ENCODE measurements at places on chromosomes 7 and 10. TPM values are rescaled to one million over a fixed set of nuclear protein-coding genes. Genes with fewer than 3 reads are reported as not detected.
A peak's percentile ranks its signal among the peaks of the same experiment; 100 is the strongest.

DNA sequence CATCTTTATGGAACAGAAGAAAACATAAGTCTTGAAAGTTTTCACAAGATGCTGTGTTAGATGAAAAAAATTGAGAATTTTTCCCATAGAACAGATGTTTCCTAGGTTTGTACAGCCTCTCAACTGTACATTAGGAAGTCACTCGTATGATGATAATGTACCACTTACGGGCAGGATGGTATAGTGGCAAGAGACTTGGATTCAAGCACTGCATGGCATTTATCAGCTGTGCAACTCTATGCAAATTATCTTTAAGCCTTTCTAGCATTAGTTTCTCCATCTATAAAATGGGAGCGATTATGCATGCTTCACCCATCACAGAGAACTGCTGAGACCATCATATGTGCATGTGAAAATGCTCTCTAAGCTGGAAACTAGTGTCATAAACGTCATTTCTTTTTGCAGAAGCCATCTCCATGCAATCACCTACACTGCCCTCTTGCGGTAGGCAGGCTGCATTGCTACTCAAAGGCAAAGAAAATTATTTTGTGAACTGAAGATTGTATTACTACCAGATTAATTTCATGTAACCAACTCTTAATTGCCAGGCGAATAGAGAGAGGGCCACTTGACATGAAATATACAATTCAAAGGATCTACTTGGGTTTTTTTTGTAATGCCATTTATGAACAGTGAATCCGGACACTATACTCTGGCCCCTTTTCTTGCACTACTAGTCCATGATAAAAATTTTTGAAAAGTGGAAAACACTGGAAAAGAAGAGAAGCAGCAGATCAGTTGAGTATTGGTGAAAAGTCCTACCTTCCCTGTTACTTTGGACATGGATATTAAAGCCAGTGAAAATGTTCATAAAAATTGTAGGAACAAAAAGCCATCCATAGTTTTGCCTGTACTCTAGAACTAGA lies 102.3 kb downstream of the JAZF1 start:
- peak; percentile 46 for DNase-seq

DNA sequence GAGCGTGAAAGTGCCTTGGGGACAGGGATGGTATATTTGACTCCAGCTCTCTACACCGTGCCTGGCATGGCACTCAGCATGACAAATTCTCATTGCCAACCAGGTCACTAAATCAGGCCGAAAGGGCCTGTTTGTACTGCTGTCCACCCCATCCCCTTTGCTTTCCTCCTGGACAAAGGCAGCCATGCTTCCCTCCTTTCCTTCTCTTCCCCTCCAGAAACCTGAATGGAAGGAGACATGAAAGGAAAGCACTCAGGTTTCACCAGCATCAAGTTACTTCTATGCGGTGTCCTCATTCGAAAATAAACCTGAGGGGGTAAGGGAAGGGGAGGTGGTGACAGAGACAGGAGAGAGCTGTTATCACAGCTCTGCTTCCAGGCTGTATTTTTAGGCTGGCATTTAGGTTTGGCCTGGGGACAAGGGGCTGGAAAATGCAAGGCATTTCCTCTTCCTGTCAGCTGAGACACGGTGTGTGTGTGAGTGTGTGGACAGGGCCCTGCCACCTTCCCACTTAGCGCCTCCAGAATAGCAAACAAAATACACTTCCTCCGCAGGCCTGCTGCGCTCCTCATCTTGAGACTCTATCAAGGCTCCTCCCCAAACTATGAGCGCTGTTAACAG lies 79.9 kb upstream of the COL13A1 start:
- peak; percentile 23 for DNase-seq

Gene TBXAS1
- 15.6 TPM for total RNA-seq

- DNase-seq: peak; percentile 81
Measured at GRCh38 chr10:32144817-32145688, 88.8 kb upstream of the KIF5B start.

DNA sequence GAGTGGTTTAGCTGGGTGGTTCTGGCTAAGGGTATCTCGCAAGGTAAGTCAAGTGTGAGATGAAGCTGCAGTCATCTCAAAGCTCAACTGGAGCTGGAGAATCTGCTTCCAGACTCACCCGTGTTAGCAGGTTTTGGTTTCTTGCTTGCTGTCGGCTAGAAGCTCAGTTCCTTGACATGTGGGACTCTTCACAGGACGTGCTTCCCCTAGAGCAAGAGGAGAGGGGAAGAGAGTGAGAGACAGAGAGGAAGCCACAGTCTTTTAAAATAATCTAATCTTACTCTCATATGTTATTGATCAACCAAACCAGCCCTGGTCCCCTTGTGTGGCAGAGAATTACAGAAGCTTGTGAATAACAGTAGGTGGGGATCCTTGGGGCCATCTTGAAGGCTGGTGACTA lies 199.5 kb downstream of the REEP3 start:
- no peak for DNase-seq

Gene OR13A1
- total RNA-seq: not detected

Gene SNCG
- total RNA-seq: 8.3 TPM

Gene KIF11
- 14.6 TPM for total RNA-seq

DNA sequence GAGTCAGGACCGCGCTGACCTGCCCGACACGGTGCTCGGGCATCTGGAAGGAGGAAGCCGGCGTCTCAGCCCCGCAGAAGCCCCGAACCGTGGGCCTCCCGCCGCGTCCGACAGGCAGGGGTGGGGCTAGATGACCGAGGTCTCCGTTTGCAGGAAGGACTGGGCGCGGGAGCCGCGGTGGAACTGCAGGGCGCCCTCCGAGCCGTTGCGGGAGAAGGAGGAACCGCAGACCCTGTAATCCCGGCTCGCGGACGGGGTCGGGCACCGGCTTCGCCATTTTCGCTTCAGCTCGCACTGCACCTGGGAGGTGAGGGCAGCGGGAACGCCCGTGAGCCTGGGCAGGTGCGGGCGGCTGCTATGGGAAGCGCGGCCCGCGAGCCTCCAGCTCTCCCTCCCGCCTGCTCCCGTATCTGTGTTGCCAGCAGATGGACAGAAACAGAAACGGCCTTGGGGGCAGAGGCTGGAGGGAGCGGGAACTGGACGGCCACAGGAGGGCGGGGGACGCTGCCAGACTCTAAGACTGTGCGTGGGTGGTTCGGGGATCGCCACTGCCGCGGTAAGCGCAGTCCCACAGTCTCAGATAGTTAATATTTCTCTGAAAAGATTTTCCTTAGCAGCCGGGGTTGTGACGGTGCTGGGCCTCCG lies 114.1 kb downstream of the VIPR2 start:
- peak; percentile 45 for DNase-seq

- DNase-seq: no peak
Measured at GRCh38 chr7:89887489-89887888, 266.8 kb upstream of the STEAP1 start.

Gene PDK4
- total RNA-seq: 224 TPM

Gene NUTM2E
- not detected for total RNA-seq

Gene AKR1D1
- not detected for total RNA-seq

DNA sequence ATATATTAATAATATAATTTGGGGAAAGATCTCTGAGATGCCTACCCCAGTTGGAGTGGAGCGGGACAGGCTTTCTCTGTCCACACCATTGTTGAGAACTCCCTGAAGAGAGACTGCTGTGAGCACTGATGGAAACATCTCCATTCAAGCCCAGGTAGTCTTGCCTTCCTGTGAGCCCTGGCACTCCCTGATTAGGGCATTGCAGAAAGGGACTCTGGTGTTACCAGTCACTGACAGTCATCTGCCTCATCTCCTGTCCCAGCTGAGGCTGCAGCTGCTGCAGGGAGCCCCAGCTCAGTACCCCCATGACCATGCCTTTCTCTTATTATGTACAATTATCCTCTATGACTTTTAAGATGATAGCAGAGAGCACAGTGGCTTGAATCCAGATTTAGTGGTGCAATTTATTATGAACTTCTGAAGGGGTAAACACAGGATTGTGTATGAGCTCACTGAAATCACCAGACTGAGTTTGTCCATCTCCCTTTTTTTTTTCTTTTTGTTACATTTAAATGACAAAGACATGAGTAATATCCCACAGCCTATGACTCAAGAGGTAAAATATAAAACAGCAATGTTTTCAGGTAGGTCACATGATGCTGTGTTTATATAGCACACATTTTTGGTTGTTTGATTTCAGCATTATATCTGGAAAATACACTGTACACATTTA lies 236.9 kb downstream of the SLC25A13 start:
- DNase-seq: no peak

DNA sequence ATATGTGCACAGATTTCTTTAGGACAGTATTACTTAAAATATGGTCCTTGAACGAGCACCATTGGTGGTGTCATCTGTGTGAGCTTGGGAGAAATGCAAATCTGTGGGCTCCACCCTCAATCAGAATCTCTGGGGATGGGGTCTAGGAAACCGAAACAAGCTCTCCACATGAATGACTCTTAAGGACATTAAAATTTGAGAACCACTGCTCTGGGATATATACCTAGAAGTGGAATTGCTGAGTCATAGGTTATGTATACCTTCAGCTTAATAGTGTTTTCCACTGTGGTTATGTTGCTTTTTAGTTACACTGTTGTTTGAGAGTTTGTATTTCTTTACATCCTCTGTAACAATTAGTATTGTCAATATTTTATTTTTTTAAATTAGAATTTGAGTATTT lies 24.0 kb downstream of the ZNRF2 start:
- DNase-seq: no peak

GRCh38 chr7:32263611-32264010 lies 193.4 kb upstream of the PDE1C start:
- no peak for DNase-seq

DNA sequence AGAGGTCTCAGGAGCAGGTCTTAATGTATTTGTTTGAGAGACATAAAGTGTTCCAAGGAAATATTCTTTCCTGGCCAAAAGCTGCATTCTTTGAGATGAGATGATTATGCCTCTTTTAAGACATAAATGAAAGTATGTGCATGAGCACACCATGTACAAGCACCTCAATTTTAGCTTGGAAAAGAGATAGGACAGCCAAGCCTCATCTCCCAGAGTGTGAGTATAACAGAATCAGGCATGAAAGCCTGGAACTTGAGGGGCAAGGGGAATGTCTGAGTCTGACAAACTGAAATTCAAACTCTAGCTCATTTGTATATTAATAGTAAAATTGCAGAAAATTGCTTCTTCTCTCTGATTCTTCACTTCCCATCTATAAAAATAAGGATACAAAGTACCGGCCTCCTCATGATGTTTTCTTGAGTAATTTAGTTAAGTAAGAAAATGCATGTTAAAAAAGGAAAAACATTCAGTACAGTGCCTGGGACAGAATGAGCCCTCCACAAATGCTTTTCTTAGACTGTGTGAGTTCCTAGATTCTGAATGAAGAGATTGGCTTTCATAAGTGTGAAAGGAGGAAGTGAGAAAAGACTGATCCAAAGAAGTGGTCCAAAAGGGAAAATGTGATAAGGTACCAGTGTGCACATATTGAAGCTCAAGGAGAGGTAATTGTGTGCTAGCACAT lies 1260.9 kb upstream of the SORCS1 start:
- no peak for DNase-seq

DNA sequence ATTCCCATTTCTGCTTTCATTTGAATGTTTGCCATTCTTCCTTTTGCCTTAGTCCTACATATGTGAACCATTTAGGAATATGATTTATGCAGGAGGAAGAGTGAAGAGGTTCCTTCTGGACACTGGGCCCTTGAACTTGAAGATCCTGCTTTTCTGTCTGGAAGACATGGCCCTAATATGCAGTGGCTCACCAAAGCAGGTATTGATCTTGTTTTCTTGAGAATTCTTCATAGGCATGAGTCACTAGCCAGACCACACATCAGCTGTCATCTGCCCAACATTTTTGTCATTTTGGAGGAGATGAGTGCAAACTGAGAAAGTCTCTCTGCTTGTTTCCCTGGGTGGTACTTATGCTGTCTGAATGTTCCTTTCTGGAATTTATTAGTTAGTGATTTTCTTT lies 382.6 kb downstream of the LRMDA start:
- DNase-seq: no peak

GRCh38 chr10:122894261-122894944 lies 15.0 kb upstream of the FAM24B start:
- no peak for DNase-seq

Gene DNAJC1
- total RNA-seq: 26.3 TPM

Gene PRTFDC1
- total RNA-seq: 11.9 TPM

DNA sequence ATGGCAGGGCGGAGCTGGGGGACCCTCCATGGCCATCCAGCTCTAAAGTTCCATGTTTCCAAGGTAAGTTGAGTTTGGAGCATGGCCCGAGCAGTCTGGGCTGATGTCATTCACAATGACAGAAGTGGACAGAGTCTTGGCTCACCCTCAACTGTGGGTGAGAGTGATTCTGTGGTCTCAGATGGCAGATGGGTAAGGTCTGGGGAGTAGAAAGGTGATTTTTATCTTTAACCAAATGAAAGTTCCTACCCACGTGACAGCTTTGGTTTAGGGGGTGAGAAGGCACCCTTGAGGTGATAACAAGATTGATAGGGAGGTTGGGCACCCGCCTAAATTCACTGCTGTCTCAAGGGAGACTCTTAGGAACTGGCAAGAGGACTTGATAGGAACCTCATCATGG lies 57.6 kb upstream of the PDZD8 start:
- DNase-seq: no peak

DNA sequence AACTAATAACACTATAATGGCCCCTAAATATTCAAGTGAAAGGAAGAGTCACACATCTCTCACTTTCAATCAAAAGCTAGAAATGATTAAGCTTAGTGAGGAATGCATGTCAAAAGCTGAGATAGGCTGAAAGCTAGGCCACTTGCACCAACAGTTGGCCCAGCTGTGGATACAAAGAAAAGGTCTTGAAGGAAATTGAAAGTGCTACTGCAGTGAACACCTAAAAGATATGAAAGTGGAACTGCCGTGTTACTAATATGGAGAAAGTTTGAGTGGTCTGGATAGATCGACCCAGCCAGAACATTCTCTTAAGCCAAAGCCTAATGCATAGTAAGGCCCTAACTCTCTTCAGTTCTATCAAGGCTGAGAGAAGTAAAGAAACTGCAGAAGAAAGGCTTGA lies 12.1 kb upstream of the SNX13 start:
- no peak for DNase-seq

GRCh38 chr10:102605712-102606111 lies 38.6 kb upstream of the TRIM8 start:
- DNase-seq: no peak

Gene RAB11FIP2
- total RNA-seq: 8.1 TPM

- DNase-seq: no peak
Measured at GRCh38 chr10:78942091-78942501, 126.7 kb upstream of the ZMIZ1 start.

DNA sequence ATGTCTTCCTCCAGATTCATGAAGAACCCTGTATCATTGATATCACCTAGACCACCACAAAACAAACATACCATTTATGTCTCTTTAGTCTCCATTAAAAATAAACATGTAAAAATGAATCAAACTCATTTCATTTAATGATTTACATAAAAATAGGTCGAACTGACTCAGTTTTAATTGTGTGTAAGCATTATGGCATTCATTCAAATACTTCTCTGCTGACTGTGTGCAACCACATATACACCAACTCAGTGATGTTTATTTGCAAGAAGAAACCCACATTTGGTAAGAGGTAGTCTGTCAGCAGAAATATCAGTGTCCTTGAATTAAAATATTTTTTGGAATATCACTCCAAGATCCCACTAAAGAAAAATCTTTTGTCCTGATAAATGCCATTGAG lies 30.5 kb downstream of the ABCB1 start:
- no peak for DNase-seq

GRCh38 chr7:33887266-33887975 lies 17.9 kb upstream of the BMPER start:
- no peak for DNase-seq

GRCh38 chr10:73251683-73252444 lies 580 bp downstream of the MRPS16 start:
- peak; percentile 9 for DNase-seq

Gene ATRNL1
- 0.58 TPM for total RNA-seq

Gene SPDYE1
- total RNA-seq: not detected
